ENCODE measurements at places on chromosomes 11 and 22. TPM values are rescaled to one million over a fixed set of nuclear protein-coding genes. Genes with fewer than 3 reads are reported as not detected.

- no peak for DNase-seq
Observed at GRCh38 chr11:74522776-74523175, 29.3 kb upstream of the LIPT2 start.

- DNase-seq = peak; percentile 9
Observed at GRCh38 chr11:1916132-1916985, 3.1 kb upstream of the TNNT3 start.

- no peak for DNase-seq
Observed at GRCh38 chr22:48884324-48884723, 943.3 kb downstream of the BRD1 start.

GRCh38 chr11:124811399-124812125, 11.4 kb upstream of the MSANTD2 start:
- DNase-seq = no peak

- DNase-seq = no peak
Observed at GRCh38 chr22:46942799-46943785, 180.6 kb downstream of the TBC1D22A start.

DNA sequence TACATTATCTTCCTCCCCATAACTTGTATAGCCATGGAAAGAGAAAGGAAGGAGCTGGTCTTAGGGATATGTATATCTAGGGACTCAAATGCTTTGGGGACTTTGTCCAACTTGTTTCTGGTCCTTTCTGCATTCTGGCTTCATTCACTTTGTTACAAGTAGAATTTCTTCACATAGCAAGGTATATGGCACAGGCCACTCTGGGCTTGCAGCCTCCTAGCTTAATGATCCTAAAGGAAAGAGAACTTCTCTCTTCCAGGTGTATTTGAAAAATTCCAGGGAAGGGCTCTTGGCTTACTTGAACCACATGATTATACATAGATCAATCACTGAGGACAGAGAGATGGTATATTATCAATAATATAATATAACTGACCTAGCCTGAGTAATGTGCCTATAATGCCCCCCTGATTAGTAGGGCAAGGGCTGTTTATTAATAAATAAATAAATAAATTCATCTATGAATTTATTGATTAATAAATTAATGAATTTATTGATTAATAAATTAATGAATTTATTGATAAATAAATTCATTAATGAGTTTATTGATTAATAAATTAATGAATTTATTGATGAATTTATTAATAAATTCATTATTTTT, 48.2 kb upstream of the CEP295 start:
- no peak for DNase-seq

GRCh38 chr11:19162951-19163505, 38.8 kb downstream of the CSRP3 start:
- no peak for DNase-seq

DNA sequence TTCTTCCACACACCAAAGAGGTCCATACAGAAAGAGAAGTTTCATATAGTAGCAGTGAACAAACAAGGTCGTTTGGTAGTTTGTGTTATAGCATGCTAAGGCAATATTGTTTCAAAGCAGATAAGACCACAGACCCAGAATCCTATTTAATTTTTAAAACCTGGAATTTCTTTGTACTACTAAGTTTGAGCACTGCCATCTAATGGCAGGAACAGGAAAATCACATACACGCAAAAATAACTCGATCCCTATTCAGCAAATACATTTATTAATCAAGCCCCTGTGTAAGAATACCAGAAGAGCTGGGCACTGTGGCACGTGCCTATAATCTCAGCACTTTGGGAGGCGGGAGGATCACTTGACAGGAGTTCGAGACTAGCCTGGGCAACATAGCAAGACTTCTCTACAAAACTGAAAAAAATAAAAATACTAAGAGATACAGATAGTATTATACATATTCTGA, 2.9 kb upstream of the BTBD10 start:
- no peak for DNase-seq

DNA sequence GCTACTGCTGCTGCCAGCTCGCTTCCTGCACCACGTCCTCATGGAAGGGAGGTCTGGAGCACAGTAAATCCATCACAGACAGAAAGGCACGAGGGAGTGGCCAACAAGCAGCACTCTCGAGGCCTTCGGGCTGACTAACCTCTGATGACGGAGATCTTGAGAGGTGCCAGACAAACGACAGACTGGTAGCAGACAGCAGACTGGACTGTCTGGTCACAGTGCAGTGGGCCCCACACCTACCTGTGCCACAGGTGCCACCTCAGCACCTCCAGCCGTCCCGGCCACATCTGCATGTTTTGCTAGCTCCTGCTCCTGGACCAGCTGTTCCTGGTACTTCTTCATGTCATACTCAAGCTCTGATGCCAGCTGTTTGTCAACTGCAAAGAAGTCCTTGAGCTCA, 64.1 kb downstream of the NCAPD3 start:
- no peak for DNase-seq

- DNase-seq = no peak
Observed at GRCh38 chr11:121241343-121242211, 51.0 kb upstream of the SC5D start.

DNA sequence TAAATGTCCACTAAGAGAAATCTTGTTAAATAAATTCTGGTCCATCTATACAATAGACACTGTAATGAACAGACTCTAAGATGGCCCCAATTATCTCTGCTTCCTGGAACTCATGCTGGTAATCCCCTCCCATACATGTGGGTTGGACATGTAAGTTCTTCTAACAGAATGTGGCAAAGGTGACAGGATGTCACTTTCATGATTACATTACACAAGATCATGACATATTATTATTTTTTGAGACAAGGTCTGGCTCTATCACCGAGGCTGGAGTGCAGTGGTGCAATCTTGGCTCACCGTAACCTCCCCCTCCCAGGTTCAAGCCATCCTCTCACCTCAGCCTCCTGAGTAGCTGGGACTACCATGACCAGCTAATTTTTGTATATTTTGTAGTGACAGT, 14.6 kb upstream of the NDUFC2 start:
- DNase-seq = no peak

GRCh38 chr22:20940186-20940651, 23.0 kb downstream of the CRKL start:
- no peak for DNase-seq

- DNase-seq = no peak
Observed at GRCh38 chr11:4606231-4607015, 1.6 kb downstream of the TRIM68 start.

GRCh38 chr22:47123006-47123826, 360.8 kb downstream of the TBC1D22A start:
- no peak for DNase-seq

- DNase-seq = no peak
Observed at GRCh38 chr11:61771985-61772455, 19.6 kb downstream of the MYRF start.

- no peak for DNase-seq
Observed at GRCh38 chr11:66979336-66979980, 4.4 kb downstream of the C11orf86 start.

The TTLL12 gene
- total RNA-seq = 66.6 TPM

The SCGB1C1 gene
- total RNA-seq = not detected

The APLNR gene
- total RNA-seq = not detected

The ESRRA gene
- 48.9 TPM for total RNA-seq

The HIC2 gene
- 5.0 TPM for total RNA-seq

The OR51E2 gene
- total RNA-seq = not detected

The CDK2AP2 gene
- total RNA-seq = 58.8 TPM

The GLB1L2 gene
- total RNA-seq = 0.85 TPM

The APOL6 gene
- total RNA-seq = 16.2 TPM

The HOATZ gene
- not detected for total RNA-seq

The NLRP10 gene
- total RNA-seq = not detected

The MRPL17 gene
- 85.8 TPM for total RNA-seq

All from GM12878 (cell line).